ENCODE measurements at places on chromosomes 16 and 17.

GRCh38 chr16:19974607-19975006 lies 90.0 kb upstream of the GPRC5B start:
- DNase-seq = no peak

DNA sequence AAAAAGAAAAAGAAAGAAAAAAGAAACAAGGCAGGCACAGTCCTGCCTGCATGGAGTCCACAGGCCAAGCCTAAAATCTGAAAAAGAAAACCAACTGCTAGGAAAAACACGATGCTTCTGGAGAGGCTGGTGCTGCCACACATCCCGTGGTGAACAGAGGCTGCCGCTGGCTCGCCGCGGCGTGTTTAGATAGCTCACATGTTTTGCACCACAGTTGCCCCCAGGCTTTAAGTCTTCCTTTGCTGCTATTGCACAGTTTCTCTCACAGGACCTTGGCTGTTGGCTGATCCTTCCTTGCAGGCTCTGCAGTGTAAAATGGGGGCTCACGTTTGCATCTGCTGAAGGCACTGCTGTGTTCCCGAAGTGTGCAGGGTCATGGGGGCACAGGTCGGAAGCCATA lies 8.6 kb downstream of the SLC6A4 start:
- DNase-seq = no peak

GRCh38 chr17:56482229-56482628 lies 111.3 kb upstream of the NOG start:
- DNase-seq = no peak

DNA sequence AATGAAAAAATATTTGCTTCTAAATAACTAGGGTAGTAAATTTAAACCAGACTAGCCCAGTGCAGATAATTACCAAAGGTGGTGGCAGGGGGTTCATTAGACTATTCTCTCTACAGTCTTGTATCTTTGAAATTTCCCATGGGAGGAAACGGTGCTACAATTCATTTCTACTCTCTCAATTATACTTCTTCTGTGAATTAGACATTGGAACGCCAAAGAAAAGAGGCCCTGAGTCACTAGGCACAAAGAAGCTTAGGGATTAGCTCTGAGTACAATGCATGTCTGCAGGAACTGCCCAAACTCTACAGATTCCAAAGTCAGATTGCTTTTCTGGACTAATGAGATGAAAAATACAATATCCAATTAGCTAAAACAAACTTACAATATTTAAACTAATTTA lies 30.7 kb upstream of the ARL6IP1 start:
- DNase-seq = no peak

GRCh38 chr16:11759997-11760396 lies 17.3 kb upstream of the TXNDC11 start:
- DNase-seq = no peak

- no peak for DNase-seq
Measured at GRCh38 chr16:35506018-35506897, 2046.8 kb downstream of the TP53TG3F start.

- no peak for DNase-seq
Measured at GRCh38 chr16:374616-374926, 4.2 kb upstream of the MRPL28 start.

DNA sequence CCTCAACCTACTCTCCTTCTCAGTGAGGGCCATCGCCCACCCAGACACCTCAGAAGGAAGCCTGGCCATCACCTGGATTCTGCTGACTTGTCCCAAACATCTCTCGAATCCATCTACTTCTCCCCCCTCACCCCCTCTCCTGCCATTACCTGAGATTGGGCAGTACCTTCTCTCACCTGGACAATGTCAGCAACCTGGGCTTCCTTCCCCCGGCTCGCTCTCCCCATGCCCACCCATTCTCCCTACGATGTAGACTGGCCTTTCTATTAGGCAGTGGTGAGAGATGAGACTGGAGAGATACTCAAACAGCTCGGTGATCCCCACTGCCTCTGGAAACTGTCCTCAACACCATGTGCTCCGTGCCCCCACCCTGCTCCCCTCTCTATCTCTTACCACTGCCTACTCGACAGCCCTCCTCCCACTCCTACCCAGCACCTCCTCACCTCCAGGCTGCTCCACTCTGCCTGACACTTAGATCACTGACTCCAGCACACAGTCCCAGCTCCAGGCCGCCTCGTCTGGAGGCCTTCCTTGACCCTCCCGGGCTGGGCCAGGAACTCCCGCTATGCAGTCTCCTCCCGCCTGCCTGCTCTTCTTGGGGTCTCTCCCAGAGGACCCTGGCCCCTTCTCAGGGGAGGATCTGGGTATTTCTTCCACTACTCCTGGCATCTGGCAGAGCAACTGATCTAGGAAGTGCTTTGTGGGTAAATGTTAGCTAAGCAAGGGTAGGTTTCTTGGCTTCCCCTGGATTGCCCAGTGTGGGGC lies 235.8 kb upstream of the NLRP1 start:
- DNase-seq = no peak

DNA sequence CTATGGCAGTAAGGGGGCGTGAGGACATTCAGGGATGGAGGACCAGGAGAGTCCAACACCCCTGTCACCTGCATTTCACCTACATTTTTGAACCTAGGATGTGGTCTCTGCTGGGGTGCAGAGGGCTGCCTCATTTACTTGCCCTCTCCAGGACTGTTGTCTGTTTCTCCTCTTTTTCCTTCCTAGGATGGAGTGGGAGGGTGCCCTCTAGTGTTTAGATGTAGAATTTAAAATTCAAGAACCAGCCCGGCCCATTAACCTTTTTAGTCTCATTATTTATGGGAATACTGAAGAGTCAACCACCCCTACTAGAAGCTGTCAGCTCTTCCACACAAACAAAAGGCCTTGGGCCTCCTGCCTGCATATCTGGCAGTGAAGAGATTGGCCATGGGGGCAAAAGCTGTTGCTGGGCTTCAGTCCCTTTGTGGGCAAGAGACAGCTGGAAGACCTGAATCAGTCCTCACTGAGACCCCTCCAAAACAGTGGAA lies 2.5 kb upstream of the STARD3 start:
- no peak for DNase-seq

DNA sequence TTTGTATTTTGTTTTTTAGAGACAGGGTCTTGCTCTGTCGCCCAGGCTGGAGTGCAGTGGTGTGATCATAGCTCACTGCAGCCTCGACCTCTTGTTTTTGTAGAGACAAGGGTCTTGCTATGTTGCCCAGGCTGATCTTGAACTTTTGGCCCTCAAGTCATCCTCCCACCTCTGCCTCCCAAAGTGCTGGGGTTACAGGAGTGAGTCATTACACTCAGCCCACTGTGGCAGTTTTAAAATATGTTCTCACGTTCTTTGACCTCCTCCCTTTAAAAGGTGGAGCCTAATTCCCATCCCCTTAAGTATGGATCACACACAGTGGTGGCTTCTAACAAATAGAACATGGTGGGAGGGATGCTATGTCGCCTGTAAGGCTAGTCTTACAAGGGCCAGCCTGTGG lies 67.7 kb downstream of the ZDHHC7 start:
- DNase-seq = no peak

- no peak for DNase-seq
Measured at GRCh38 chr16:53826658-53827057, 122.7 kb downstream of the FTO start.

- DNase-seq = no peak
Measured at GRCh38 chr17:76969598-76970172, 101.5 kb downstream of the MGAT5B start.

GRCh38 chr17:31007695-31008373 lies 37.0 kb downstream of the RNF135 start:
- DNase-seq = no peak

DNA sequence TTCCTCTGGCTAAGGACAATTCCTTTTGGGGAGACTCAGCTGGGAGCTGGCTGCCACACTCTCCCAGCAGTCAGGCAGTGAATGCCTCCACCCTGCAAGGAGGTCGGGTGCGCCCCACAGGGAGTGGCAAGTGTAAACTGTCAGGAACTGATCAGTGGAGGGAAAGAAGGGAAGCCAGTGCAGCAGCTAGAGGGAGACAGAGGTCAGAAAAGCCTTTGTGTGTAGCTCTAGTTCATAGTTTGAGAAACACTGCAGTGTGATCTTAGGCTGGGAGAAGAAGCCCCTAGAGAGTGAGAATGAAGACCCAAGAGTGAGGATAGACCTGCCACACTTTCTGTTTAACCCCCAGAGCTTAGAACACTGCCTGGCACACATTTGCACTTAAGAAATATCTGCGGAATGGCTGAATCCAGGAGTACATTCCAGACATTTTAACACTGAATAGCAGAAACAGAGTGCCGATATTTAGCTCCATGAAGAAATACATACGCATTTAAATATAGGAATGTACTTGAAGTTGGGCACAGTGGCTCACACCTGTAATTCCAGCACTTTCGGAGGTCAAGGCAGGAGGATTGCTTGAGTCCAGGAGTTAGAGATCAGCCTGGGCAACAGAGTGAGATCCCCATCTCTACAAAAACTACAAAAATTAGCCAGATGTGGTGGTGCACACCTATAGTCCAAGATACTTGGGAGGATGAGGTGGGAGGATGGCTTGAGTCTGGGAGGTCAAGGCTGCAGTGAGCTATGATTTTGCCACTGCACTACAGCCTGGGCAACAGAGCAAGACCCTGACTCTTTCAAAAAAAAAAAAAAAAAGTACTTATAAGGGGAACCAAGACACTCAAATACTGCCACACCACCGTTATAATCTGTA lies 11.1 kb upstream of the SLC5A11 start:
- no peak for DNase-seq

- DNase-seq = no peak
Measured at GRCh38 chr17:19673623-19674022, 25.1 kb downstream of the ALDH3A2 start.

DNA sequence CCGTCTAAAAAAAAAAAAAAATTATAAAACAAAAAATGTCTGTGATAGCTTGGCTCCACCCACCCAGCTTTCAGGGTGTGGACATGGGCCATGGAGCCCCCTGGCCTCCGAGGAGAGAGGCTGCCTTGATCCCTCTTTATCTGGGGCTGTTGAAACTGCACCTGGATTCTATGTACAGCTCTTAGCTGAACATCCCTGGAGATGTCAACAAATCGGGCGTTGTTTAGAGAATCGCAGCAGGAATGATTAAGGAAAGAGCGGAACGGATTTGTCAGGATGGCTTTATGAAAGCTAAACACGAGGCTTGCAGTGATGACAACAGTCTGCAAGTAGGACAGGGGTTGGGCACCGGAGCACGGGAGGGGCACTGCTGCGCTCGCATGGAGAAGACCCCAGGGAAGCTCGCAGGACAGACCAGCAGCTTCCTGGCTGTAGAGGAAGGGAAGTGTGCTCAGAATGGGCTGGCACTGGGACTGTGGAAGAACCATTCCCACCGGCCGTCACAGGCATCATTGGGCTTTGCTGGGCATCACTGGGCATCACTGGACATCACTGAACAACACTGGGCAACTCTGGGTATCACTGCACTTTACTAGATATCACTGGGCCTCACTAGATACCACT lies 195.8 kb upstream of the FOXF1 start:
- DNase-seq = no peak

GRCh38 chr16:6341981-6342380 lies 990.7 kb upstream of the RBFOX1 start:
- DNase-seq = no peak

GRCh38 chr17:73770115-73770848 lies 126.0 kb upstream of the SDK2 start:
- no peak for DNase-seq

GRCh38 chr16:67546761-67547422 lies 15.4 kb upstream of the CTCF start:
- no peak for DNase-seq

DNA sequence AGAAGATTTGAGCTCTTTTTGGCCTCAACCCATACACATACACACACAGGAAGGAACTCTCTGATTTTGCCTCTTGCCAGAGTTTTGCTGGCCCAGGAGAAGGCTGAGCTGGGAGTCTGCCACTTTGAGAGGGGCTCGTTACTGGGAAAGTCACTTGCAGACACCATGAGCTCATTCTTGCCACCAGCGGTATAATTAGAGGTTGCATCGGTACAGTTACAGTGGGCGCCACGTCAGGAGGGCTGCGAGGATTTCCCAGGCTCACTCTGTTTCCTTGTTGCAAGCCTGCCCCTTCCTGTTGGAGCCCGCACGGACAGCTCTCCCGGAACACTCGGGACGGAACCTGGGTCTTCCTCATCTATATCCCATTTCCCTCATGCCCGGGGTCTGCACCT lies 3.1 kb upstream of the SDK2 start:
- no peak for DNase-seq

- DNase-seq = no peak
Measured at GRCh38 chr16:84065536-84066132, 23.0 kb upstream of the SLC38A8 start.

GRCh38 chr16:54511222-54511731 lies 224.7 kb upstream of the IRX3 start:
- no peak for DNase-seq

- no peak for DNase-seq
Measured at GRCh38 chr17:44901411-44901921, 2.2 kb upstream of the EFTUD2 start.

- DNase-seq = no peak
Measured at GRCh38 chr16:68370581-68371275, 59.9 kb downstream of the PRMT7 start.
